SHP77 treated with DMSO at 0.1 percent for 48 hours (cell line): ENCODE measurements at places on chromosomes 12 and 14.

- DNase-seq = no peak
Measured at GRCh38 chr14:105153739-105154475, 14.7 kb downstream of the JAG2 start.

DNA sequence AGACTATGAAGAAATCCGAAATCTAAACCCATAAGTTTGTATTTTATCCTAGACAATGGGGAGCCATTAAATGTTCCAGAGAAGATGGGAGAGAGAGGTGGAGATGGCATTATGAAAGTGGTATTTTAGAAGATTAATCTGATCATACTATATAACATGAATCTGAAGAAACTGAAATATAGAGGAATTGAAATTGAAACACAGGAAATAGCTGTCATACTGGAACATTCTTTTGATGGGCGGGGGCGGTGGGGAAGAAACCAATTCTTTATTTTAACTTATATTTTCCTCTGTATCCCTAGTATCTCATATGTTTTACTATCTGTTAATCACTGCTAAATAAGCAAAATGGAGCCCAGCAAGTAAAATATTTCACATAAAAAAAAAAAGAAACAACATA is 27.0 kb upstream of the FOXN3 start:
- DNase-seq = no peak

- no peak for DNase-seq
Measured at GRCh38 chr14:72545411-72546311, 348.2 kb downstream of the DPF3 start.

DNA sequence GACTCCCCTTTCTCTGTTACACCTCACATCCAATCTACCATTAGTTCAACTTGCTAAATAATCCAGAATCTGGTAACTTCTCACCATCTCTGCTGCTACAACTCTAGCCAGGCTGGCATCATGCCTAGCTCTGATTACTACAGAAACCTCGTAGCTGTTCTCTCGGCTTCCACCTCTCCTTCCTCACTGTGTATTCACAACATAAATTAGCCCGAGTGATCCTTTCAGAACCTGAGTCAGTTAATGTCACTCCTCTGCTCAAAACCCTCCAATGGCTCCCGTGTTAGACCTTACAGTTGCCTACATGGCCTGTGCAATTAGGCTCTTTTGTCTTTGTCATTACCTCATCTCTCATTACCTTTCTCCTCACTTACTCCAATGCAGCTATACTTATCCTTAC is 139.4 kb downstream of the PDE3A start:
- DNase-seq = no peak

GRCh38 chr12:120961604-120962531 is 16.5 kb upstream of the HNF1A start:
- DNase-seq = no peak

- no peak for DNase-seq
Measured at GRCh38 chr12:89059056-89059455, 293.2 kb downstream of the DUSP6 start.

- DNase-seq = no peak
Measured at GRCh38 chr12:46494424-46494823, 121.9 kb upstream of the SLC38A2 start.

DNA sequence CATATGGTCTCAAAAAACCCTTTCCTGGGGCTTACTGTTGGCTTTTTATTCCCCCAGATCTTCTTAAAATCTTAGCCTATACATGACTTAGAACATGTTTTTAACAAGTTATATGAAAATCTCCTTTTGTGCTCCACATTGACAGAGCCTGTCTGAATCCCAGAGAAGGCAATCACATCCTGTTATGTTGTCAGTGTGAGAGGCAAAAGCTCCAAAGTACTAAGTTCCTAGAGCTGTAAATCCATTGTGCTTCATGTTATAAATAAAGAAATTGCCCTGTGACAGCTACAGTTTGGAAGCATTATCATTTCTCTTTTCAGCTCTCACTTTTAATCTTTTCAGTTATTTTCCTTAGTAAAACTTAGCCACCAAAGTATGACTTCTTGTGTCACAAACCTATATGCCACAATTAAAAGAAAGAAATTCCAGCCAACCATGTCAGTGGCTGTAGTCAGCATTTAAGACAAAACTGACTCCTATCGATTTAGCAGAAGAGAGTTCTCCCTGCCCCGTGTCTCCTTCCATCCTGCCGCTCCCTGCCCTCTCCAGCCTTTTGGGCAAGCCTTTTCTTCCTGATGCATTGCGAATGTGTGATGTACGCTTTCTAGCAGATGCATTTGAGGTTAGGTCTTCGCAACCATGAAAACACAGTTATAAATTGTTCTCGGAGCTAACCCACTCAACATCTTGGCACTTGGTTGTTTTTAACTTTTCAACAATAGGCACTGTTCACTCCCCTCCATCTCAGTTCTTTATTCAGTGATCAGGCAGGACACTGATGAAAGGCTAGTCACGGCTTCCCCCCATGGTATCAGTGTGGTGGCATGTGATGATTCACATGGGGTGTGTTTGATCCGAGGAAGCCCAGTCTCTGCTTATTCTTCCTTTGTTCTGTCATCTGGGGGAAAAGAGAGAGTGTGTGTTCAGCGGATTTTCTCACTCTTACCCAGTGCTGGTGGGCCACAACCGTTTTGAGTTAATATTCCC is 143.5 kb downstream of the SSPN start:
- no peak for DNase-seq

- no peak for DNase-seq
Measured at GRCh38 chr12:66252771-66253170, 49.5 kb upstream of the HELB start.

DNA sequence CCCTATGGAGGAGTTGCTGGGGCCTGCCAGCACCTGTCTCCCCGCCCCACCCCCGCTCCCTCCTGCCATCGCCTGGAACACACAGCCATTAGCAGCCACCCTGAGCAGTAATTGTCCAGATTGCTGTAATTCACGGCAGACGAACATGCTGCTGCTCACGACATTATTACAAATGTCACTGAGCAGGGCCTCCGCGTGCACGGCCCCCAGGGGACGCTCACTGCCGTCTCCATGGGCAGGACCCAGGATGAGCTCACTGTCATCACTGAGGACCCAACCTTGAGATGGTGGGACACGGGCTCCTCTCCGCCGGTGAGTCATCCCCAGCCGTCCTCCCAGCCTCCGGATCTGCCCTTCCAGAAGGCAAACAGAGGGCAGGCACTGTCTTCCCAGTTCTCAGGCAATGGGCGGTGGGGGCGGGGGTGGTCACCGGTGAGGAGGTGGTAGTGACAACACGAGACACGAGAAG is 100.4 kb downstream of the RFLNA start:
- no peak for DNase-seq

- no peak for DNase-seq
Measured at GRCh38 chr12:52836042-52836466, 1.9 kb upstream of the KRT79 start.

GRCh38 chr12:94458877-94459727 is 565 bp downstream of the CEP83 start:
- DNase-seq = peak; percentile 21

DNA sequence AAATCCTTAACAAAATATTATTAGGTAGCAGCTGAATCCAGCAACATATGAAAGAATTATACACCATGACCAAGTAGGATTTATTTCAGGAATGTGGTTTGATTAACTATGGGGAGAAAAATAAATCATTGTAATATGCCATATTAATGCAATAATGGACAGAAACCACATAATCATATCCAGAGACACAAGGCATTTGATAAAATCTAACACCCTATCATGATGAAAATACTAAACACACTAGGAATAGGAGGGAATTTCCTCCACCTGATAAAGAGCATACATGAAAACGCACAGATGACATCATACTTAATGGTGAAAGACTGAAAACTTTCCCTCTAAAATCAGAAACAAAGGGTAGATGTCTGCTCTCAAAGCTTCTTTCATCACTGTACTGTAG is 238.9 kb downstream of the PHLDA1 start:
- no peak for DNase-seq

- DNase-seq = no peak
Measured at GRCh38 chr14:71629765-71630492, 302.3 kb upstream of the RGS6 start.

DNA sequence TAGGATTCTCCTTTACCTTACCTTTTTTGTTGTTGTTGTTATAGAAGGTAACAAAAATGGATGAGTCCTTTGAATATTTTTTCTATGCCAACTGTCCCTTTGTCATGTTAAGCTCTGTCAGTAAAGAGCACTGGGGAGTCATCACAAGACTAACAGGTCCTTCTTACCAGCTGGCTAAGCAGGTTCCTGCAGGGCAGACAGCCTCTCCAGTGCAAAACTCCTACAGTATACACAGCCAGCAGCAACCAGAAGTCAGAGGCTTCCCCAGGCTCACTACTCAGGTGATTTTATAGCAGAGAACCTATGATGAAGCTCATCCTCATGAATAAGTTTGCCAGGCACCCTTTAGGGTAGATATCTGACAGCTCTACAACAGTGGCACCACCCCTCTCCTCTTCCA is 271.1 kb downstream of the RERGL start:
- no peak for DNase-seq

GRCh38 chr12:67424784-67425183 is 155.6 kb downstream of the CAND1 start:
- DNase-seq = no peak

DNA sequence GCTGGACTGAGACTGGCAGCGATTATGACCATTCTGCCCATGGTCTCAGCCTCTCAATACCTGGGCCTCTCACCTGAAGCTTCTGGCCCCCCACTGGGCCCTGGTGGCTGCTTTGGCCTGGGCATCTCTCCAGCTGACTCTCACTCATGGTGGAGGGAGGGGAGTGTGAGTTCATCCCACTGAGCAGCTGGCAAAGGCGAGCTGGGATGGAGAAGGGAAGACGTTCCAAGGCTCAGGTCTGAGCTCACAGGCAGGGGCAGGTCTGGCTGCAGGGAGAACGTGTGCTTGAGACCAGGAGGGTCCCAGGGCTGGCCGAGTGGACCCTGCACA is 103.5 kb downstream of the TMEM121 start:
- DNase-seq = no peak

DNA sequence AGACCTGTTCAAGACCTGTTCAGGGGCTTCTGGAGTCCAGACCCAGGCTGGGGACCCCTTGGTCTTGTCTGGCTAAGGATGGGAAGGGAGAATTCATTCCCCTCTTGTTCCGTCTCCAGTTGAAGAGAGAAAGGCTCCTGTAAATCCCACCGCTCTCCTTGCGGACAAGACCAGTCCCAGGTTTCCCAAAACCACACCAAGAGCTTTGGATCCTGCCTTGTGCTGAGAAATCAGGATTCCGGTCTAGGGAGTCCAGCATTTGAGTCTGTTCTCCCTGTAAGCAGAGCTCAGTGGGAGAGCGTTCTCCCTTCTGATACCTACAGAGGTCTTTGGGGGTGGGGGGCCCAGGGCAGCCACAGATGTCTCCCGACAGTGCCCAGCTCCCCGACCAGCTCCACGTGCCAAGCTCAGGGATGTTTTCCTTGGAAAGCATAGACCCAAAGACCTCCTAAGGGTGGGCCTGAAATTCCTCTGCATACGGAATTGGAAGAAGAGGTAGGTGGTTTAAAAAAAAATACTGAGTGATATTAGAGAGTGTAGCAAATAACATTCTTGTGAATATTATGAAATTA is 1.9 kb downstream of the HOXC13 start:
- no peak for DNase-seq

- DNase-seq = no peak
Measured at GRCh38 chr14:99509871-99510555, 28.8 kb downstream of the CCNK start.

DNA sequence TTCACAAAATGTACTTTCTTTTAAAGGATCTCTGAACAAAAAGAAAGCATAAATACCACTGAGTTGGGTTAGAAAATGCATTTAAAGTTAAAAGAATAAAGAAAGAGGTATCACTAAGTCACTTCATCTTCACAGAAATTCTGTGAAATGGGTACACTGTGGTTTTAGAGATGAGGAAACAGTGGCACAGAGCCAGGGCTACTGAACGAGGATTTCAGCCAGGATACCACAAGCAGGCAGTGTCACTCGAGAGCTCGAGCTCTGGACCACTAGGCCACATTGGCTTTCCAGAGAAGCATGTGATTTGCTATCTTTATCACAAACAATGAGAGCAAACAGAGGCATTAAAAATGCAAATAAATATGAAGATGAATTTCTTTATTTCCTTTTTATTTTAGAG is 51.0 kb downstream of the WDHD1 start:
- no peak for DNase-seq

- DNase-seq = no peak
Measured at GRCh38 chr12:120196363-120196762, 1.8 kb upstream of the GCN1 start.
